ENCODE measurements at places on chromosomes 4 and X. TPM values are rescaled to one million over a fixed set of nuclear protein-coding genes. Genes with fewer than 3 reads are reported as not detected.

Gene MSANTD1
- polyA plus RNA-seq: 0.15 TPM

Gene RHOXF2B
- polyA plus RNA-seq: 0.08 TPM

Gene GAGE12J
- polyA plus RNA-seq: not detected

Gene EREG
- 0.04 TPM for polyA plus RNA-seq

Gene SLIT2
- 16.1 TPM for polyA plus RNA-seq

Gene MID2
- 4.3 TPM for polyA plus RNA-seq

Gene NAP1L3
- 16.9 TPM for polyA plus RNA-seq

Gene KIAA1210
- 0.43 TPM for polyA plus RNA-seq

Gene FUNDC1
- 20.4 TPM for polyA plus RNA-seq
